ENCODE measurements at places on chromosomes 3 and 15. TPM values are rescaled to one million over a fixed set of nuclear protein-coding genes. Genes with fewer than 3 reads are reported as not detected.

IL16 gene
- total RNA-seq, result 7.2 TPM

BNC1 gene
- 6.3 TPM for total RNA-seq

SLC12A1 gene
- total RNA-seq, result 33.5 TPM

MKRN2 gene
- 37.6 TPM for total RNA-seq

GBE1 gene
- 114 TPM for total RNA-seq
